ENCODE measurements at places on chromosomes 7 and 10.

GRCh38 chr7:517774-518629 lies 1.6 kb downstream of the PDGFA start:
- peak; percentile 69 for DNase-seq

- DNase-seq = no peak
Observed at GRCh38 chr10:22367471-22367870, 22.2 kb downstream of the SPAG6 start.

DNA sequence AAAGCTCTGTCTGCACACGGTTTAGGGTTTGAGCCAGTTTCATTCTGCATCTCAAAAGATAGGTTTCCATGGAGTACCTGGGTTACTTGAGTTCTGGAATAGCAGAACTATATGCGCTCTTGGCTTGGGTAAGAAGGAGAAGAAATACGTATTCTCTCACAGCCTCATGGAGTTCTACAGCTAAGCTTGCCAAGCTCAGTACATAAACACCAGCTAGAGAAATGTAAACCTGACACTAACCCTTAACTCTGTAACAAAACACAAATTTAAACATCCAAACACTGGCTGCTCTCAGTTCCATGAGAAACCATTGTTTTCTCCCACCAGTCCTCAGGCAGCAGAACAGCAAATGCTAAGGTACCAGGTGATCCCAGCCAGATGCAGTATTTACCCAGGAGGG lies 557.2 kb downstream of the INHBA start:
- no peak for DNase-seq

DNA sequence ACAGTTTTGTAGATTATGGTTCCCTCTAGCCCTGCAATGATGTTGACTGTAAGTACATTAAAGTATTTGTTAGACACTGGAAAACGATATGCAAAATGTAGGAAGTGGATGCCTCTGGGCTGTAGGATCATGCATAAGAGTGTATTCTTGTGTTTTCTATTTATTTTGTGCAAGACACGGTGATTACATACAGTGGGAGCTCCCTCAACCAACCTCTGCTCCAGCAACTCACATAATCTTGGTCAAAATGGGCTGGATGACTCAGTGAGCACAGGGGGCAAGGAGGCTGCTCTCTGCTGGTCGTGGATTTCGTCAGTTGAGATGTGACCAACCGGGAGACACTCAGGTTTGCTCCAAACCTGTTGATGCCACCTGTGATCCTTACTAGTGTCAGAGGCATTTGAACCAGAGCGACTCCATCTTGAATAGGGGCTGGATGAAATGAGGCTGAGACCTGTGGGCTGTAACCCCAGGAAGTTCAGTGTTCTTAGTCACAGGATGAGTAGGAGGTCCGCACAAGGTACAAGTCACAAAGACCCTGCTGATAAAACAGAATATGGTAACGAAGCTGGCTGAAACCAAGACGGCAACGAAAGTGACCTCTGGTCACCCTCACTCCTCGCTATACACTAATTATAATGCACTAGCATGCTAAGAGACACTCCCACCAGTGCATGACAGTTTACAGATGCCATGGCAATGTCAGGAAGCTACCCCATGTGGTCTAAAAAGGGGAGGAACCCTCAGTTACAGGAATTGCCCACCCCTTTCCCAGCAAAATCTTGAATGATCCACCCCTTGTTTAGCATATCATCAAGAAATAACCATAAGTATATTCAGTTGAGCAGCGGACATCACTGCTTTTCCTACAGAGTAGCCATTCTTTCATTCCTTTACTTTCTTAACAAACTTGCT lies 56.4 kb upstream of the FAM20C start:
- no peak for DNase-seq

DNA sequence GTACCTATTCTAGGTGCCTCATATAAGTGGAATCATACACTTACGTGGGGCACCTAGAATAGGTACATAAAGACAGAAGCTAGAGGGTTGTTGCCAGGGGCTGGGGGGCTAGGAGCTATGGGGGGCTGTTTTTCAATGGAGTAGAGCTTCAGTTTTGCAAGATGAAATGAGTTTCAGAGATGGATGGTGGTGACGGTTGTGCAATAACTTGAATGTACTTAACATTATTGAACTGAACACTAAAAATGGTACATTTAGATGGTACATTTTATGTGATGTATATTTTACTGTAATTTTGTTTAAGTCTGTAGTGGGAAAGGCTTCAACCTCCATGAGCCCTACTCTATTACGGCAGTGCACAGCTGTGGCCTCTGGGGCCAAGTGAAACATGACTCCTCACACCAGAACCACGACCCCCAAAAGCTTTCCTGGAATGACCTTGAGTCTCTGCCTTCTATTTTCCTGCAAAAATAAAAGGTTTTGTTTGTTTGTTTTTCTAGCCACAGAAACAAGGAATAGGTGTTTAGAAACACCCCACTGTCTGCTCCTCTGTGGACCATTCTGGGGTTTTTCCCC lies 147.3 kb upstream of the PLXNA4 start:
- no peak for DNase-seq

DNA sequence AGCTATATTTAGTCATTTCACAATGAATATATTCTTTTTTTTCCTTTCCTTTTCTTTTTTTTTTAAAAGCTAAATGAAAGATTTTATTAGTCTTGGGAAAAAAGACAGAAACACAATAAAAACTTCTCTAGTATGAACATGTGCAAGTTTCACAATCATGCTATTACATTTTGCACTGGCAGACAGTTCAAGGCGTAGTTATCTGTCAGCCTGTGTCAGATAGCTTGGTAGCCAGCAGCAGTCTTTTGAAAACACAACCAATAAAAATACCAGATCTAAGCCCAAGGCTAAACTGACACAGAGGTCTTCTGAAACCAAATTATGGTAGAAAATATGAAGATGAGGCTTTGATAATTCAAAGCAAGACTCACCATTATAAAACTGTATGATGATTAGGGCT lies 205.8 kb upstream of the TEX47 start:
- DNase-seq = no peak

DNA sequence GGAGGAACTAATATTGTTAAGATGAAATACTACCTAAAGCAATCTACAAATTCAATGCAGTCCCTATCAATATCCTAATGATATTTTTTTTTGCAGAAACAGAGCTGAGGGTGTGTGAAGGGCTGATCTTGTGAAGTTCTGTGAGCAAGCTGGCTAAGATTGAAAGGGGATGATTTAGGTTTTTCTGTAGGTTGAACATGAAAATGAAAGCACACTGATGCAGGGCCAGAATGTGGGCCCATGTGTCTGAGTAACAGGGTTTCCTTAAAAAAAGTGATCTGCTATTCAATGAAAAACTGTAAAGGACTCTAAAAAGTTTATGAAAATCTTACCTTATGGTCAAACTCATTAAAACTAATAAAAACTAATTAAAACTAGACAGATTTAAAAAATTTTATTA lies 47.4 kb downstream of the GRB10 start:
- no peak for DNase-seq

- DNase-seq = no peak
Observed at GRCh38 chr10:101029520-101030295, 1.2 kb downstream of the PDZD7 start.

GRCh38 chr7:44132039-44132438 lies 8.7 kb upstream of the POLD2 start:
- DNase-seq = no peak

- DNase-seq = peak; percentile 10
Observed at GRCh38 chr10:128125416-128125943, 743 bp downstream of the MKI67 start.

- DNase-seq = no peak
Observed at GRCh38 chr7:142152076-142152475, 40.6 kb downstream of the MGAM2 start.

DNA sequence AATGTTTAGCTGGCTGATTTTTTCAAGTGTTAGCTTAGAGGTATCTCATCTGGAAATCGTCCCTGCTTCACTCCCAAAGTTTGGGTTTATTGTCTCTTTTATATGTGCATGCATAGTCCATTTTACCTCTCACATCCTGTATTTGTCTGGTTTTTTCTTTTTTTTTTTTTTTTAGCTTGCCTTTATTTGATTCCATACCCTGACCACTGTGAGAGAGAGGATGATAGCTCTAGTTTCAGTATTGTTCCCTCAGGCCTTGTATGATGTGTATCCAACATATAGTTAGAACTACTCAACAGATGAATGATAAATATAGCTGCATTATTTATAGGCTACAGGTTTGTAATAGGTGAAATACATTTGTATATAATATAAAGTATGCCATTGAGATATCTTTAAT lies 29.9 kb downstream of the PCGF5 start:
- DNase-seq = no peak

- DNase-seq = peak; percentile 60
Observed at GRCh38 chr10:30437031-30437841, 3.3 kb downstream of the MAP3K8 start.

- no peak for DNase-seq
Observed at GRCh38 chr7:156834462-156834861, 58.5 kb downstream of the LMBR1 start.

DNA sequence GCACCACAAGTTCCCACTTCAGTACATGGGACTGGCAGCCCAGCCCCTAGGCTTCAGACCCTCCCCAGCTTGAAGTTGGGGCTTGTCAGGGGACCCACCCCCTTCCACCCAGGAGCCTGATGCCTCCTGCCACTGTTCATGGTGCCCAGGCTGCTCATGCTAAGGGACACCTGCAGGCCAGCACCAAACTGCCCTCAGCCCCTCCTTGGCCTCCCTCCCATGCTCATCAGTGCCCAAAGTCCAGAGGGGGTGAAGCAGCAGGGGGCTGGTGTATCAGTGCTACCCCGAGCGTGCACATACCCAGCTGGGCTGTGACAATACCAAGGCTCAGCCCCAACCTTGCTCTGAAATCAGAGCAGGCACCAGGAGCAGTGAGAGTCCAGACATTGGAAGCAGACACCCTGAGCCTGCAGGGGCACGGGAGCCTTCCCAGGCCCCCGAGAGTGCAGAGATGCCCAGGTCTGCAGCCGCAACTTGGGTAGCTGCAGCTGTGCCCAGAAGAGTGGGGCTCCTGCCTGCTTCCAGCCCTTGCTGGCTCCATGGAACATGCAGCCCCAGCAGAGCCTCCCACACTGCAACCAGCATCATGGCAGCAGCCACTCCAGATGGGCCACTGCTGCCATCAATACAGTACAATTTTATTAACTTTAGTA lies 79.0 kb downstream of the MTERF1 start:
- no peak for DNase-seq

- DNase-seq = no peak
Observed at GRCh38 chr10:15324113-15324512, 47.0 kb downstream of the FAM171A1 start.

- DNase-seq = no peak
Observed at GRCh38 chr10:84194424-84195043, at the start of gene CDHR1. Gene CDHR1, plus strand, starts transcription at chr10:84194537. Its CDS starts 224 bp downstream, at chr10:84194761.

GRCh38 chr7:157689269-157690057 lies 352.7 kb downstream of the DNAJB6 start:
- no peak for DNase-seq

DNA sequence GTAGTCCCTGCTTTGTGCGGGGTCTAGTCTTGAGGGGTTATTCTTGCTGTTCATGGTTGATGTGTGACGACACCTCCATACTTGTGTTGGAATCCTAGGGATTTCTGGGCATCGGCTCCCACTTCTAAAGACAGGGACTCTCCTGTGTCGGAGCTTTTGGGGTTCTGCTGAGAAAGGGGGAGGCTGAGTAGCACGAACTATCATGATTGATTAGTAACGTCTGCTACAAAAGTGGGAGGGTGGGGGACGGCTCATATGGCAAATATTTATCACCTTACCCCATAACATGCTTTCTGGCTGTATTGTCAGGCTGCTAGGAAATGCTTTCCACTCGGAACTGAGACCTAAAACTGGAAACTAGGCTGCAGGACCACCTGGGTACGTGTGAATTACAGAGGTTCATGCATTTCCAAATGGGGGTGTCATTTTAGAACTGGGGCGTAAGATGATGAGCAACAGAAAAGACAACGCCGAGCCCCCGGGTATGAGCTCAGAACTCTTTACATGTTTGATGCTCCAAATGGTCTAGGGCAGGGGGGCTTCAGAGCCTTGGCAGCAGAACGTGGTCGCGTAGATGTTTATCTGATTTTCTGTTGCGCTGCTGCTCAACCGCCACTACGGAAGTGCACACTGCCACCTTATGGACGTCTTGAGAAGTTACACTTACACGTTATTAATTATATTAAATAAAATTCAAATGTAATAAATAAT lies 15.1 kb upstream of the NME8 start:
- peak; percentile 69 for DNase-seq

DNA sequence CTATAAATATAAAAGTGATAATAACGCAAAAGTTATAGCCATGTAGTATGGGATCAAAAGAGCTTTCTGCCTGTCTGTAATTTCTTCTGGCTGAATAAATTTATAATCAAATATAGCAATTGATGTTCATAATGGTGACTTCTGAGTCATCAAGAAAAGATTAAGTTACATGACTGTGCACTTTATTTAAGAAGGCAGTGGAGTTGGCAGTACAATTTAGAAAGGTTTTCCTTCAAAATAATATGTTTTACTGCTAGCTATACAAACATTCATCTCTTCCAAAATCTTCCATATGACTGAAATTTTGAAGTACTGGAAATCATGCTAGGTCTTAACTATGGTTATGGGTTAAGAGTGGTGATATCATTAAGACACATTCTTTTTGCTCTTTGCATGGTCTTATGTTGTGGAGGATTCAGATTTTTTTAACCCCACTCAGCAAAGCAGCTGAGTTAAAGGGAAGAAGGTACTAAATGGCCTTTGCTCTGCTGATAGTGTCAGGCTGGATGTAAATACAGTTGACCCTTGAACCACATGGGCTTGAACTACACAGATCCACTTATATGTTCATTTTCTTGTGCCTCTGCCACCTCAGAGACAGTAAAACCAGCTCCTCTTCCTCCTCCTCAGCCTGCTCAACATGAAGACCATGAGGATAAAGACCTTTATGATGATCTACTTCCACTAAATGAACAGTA lies 323.6 kb downstream of the BBS9 start:
- DNase-seq = no peak

DNA sequence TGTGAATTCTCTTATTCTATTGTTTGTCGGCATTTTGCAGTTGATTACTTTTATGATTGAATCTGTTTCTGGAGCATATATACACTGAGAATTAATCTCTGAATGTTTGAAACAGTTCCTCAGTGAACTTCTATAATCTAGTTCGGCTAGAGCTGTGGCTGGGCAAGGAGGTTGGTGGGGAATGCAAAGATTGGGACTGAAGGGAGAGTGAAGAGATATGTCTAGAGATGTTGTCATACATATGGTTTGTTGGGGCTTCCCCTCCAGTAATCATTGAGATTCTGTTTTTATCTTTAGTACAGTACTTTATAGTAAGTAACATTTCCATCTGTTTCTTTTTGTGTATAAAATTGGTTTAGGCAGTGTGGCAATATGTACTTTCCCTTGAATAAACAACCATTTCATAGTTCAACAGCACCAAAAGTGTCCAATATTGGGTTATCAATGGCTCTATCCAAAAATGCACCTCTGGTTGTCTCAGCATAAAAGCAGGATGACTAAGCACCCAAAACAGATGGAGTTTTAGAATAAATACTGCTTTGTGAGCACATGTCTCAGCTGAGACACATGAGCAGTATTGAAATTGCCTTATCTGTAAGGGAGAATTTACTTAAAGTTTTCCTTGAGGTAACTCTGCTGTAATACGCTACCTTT lies 36.7 kb downstream of the WAC start:
- DNase-seq = no peak

GRCh38 chr10:99906470-99906869 lies 103.3 kb downstream of the DNMBP start:
- DNase-seq = no peak

- no peak for DNase-seq
Observed at GRCh38 chr10:104218751-104219150, 13.4 kb downstream of the CFAP43 start.

GRCh38 chr7:51012569-51013217 lies 230.0 kb upstream of the GRB10 start:
- no peak for DNase-seq

- DNase-seq = no peak
Observed at GRCh38 chr7:95577137-95577536, 19.2 kb downstream of the PDK4 start.

GRCh38 chr7:18667466-18667865 lies 171.9 kb downstream of the HDAC9 start:
- DNase-seq = no peak

Data from RPMI8226 (cell line).